ENCODE measurements at places on chromosomes 6 and 20.

DNA sequence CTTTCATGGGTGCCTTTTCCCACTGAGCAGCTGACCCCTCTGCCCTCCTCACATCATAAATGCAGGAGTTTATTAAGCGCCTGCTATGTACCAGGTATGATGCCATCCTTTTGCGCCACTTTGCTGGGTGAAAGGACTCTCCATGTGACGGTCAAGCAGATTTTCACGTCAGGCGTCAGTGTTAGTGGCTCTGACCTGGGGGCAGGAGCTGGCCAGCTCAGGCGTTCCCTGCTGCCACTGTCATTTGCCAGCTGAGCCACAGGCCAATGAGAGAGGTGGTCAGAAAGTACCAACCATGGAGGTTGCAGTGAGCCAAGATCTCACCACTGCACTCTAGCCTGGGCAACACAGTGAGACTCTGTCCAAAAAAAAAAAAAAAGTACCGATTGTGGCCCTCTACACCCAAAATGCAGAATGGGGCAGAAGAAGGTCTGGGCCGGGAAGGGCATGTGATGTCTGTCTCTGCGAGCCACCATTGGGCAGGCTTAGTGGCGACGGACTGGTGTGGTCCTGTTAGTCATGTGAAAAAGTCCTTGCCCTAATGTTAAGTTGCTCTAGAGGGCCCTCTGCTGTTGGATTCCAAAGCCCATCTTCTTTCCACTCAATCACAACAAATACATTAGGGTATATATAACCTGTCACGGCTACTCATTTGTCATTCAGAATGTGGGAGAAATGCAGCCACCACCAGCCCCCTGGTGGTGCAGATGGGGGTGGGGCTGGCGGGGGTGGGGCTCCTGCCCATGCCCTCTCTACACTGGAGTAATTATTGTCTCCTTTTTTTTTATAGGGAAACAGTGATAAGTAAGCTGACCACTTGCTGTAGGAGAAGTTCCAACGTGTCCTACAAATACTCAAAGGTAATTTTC is 18.4 kb upstream of the SLC22A1 start:
- DNase-seq: no peak

- DNase-seq: no peak
Measured at GRCh38 chr20:22617160-22617559, 32.8 kb upstream of the FOXA2 start.

- DNase-seq: no peak
Measured at GRCh38 chr6:160274871-160275510, 16.4 kb upstream of the SLC22A2 start.

DNA sequence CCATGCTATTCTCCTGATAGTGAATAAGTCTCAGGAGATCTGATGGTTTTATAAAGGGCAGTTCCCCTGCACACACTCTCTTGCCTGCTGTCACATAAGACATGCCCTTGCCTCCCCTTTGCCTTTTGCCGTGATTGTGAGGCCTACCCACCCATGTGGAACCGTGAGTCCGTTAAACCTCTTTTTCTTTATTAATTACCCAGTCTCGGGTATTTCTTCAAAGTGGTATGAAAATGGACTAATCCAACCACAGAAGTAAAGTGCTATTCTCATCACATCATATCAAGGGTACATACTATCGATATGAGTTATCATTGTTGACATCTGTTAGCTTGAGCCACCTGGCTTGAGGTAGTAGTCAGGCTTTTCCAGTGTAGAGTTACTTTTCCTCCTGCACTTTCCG is 2.3 kb downstream of the MANBAL start:
- no peak for DNase-seq

DNA sequence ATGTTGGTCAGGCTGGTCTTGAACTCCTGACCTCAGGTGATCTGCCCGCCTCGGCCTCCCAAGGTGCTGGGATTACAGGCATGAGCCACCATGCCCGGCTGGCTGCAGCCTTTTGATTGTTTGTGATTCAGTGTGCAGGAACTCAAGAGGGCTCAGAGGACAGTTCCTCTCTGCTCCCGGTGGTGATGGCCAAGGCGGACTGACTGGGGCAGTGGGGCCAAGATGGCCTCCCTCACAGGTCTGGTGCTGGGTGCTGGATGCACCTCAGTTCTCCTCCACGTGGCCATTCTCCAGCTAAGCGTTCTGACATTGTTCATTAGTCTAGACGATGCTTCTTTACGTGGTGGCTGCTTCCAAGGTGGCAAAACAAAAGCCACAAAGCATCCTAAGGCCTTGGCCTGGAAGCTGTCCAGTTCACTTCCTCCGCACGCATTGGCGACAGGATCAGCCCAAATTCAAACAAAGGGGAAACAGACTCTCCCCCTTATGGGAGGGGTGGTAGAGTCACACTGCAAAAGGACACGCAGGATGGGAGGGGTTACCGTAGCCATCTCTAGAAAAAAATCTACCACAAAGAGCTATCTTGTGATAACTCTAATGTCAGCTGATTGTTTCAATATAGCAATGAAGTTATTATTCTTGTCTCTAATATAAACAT is 146.9 kb downstream of the FOXC1 start:
- no peak for DNase-seq

DNA sequence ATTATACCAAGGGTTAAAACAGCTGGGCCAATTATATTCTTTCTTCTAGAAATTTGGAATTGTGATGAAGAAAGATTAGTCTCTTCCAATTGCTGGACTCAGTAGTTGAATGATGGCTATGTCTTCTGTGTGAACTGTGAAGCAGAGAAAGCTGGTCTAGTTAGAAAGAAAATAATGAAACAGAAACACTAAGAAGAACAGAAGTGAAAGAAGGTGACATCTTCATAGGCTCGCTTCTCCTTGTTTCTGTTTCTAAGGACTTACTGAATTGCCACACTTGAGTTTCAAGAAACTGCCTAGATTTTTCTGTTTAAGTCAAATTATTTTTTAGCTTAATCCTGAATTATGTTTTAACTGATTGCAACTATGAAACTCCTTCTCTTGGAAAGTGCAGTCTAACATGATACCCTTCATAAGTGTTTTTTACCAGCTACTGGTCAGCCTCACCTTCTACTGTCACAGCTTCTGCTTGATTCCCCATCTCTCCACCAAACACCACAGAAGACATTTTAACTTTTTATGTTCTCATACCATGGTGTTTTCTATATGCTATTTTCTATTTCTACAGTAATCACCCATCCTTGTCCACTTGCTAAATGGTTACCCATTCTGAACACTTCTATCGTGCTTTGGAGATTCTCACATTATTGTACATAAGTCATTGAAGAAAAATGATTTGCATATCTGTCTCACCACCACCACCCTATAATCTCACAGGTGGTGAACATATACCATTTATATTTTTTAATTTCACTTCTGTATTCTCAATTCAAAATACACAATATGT is 268.8 kb downstream of the GRIK2 start:
- DNase-seq: no peak

DNA sequence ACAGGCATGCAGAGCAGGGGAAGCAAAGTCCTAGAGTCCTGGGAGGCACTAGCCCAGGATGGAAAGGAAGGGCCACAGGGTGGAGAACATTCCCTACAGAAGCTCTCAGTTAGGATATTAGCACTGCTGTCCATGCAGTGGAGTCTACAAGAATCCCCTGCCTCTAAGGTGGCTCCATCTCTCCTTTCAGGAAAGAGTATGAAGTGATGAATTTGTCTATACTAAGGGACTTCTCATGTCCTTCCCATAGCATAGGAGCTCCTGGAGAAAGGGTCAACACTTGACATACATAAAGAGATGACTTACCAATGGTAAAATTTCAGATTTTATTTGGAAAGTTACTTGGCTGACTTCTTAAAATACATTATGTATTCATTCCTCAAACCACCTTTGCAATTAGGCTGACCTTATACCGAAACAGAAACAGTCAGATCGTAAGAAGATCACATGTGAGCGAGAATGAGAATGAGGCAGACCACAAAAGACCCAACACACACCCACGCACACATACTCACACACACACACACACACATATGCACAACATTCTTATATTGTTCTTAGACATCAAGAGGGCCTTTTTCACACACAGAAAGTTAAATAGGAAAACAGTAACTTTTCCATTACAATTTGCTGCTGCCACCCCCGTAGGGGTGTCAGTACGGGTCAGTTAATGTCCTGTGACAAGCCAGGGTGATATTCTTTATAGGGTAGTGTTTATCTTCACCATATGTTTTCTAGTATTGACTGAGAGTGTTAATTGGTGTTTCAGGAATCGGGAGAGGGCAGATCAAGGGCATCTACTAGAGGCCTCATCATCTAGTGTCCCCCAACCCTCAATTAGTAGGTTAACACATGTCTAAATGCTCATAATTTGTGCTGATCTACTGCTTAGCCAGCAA is 159.4 kb downstream of the FAXC start:
- DNase-seq: no peak

Data from activated T-helper 1 cell treated with anti-CD3 and anti-CD28 coated beads, Interleukin-2, amount 50 U/mL, for 16 hours (primary cell).